ENCODE measurements at places on chromosomes 4 and X. TPM values are rescaled to one million over a fixed set of nuclear protein-coding genes. Genes with fewer than 3 reads are reported as not detected.

Gene ARX
- 0.49 TPM for total RNA-seq

Gene SCML1
- total RNA-seq, result 22.1 TPM

Gene ZNF718
- 2.6 TPM for total RNA-seq

Gene CCNB3
- total RNA-seq, result 0.48 TPM

Gene BTK
- total RNA-seq, result 3.6 TPM

Gene SASH3
- total RNA-seq, result 3.7 TPM

Gene FAM9C
- not detected for total RNA-seq

Gene EXOC1L
- not detected for total RNA-seq

Gene AVPR2
- total RNA-seq, result 0.35 TPM

Gene FMR1NB
- not detected for total RNA-seq
